Smooth muscle cell of the brain vasculature (primary cell): ENCODE measurements at places on chromosomes 5 and 9.

DNA sequence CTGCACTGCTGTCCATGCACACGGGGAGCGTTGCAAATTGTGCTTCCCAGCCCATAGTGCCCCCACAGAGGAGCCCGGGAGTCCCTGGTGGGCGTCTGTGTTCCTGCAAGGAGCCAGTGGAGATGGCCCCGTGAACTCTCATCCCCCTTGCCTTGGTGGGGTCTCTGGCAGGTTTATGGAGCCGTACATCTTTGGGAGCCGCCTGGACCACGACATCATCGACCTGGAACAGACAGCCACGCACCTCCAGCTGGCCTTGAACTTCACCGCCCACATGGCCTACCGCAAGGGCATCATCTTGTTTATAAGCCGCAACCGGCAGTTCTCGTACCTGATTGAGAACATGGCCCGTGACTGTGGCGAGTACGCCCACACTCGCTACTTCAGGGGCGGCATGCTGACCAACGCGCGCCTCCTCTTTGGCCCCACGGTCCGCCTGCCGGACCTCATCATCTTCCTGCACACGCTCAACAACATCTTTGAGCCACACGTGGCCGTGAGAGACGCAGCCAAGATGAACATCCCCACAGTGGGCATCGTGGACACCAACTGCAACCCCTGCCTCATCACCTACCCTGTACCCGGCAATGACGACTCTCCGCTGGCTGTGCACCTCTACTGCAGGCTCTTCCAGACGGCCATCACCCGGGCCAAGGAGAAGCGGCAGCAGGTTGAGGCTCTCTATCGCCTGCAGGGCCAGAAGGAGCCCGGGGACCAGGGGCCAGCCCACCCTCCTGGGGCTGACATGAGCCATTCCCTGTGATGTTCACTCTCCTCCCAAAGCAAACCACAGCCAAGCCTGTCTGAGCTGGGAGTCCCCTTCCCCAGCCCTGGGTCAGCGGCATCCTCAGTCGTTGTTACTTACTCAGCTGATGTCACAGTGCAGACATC lies 3.1 kb downstream of the MRPS2 start:
- no peak for DNase-seq

DNA sequence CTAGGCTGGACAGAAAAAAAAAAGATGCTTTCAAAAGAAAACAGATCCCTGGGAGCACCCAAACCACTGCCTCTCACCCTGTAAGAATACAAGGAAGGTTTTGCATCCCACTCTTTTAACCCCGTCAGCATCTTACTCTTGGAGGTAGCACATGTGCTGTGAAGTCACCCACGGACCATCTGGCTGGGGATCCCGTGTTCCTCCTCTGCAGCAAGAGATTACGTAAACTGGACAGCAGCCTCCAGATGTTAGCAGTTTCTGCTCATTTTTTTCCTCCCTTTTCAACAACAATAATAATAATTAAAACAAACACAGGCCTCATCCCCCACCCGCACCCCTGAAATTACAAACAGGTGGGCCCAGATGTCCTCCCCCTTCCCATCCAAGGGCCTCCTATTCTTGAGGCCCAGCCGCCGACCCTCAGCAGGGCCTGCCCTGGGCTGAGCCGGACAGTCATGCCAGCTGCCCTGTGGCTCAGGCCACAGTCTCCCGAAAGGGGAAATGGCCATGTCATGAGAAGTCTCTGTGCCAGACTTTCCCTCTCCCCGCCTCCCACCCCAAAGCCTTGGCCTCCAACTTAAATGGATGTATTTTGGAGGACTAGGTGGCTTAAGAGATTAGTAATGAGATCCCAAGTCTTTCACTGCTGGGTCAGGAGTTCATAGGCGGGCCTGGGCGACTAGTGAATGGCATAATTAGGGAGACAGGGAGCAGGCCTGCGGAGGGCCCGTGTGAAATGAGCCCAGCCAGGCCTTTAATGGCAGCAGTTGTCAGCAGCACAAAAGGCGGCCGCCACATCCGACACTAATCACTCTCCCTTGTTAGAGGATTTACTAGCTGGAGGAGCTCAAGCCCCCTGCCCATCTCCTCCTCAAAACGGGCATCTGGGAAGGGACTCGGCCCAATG lies 165.1 kb downstream of the PAPPA start:
- DNase-seq = no peak

DNA sequence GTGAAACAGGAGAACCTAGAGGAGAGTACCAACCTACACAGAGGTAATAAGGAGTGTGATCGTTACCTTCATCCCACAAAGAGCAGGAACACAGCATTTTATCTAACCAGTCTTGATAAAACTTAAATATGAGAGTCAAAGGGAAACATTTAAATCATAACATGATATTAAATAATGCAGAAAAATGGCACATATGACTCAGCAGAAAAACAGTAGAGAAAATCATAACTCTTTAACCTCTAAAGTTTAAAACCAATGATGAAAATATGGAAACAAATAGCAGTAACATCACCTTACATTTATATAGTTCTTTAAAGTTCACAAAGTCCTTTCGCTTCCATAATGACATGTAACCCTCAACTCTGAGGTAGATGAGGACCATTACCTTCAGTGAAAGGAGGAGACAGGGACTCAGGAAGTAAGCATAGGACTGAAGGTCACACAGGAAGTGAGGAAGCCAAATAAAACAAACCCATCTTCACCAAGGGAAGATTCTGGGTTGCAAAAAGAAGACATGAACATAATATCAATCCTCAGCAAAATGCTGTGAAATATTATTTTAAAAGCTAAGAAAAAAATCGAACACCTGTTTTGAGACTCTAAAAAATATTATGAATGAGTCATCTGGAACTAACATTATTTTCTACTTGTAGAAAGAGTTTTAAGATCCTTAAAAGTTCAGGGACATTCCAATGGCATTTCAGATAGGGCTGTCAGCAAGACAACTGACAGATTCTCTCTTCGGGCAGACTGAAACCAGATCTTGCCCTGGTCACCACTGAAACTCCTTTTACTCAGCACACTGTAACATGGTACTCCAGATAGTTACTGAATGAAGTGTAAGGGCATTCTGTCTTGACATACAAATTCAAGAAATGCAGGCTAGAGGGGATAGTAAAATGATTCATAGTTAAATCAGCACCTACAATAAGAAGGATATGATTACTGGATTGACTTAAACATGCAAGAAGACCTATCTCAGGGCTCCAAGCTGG lies 148.5 kb downstream of the EPB41L4A start:
- DNase-seq = no peak

DNA sequence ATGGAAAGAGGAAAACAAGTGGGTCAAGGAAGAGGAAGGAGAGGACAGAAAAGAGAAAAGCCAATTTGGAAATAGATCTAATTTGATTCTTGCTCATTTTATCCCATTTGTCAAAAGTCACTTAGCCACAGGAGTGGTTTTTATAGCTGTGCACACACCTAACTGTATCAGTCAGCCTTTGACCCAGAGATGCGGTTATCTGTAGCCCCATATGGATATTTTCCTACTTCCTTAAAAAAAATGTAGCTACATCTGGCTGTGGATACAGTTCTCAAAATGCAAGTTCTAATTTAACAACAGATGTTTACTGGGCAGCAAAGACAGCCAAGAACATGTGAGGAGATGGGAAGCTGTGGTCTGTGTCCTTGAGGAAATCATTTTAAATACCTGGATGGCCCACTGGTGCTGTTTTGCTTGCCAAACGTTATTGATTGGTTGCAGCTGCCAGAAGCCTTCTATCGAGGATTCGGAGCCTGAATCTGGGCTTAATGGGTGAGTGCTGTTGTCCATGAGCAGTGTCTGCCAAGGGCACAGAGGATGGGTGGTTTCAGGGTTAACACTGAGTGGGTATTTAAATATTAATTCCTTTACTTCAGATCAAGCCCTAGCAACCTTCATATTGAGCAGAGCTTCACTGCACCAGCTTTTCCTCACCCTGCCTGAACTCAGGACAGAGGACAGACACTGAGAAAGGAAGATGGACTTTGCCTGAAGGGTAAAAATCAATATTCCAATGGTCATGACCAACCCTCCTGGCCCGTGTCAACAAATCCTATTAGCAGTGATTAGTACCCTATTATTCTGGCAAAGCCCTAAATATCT lies 92.2 kb downstream of the APBA1 start:
- DNase-seq = no peak

DNA sequence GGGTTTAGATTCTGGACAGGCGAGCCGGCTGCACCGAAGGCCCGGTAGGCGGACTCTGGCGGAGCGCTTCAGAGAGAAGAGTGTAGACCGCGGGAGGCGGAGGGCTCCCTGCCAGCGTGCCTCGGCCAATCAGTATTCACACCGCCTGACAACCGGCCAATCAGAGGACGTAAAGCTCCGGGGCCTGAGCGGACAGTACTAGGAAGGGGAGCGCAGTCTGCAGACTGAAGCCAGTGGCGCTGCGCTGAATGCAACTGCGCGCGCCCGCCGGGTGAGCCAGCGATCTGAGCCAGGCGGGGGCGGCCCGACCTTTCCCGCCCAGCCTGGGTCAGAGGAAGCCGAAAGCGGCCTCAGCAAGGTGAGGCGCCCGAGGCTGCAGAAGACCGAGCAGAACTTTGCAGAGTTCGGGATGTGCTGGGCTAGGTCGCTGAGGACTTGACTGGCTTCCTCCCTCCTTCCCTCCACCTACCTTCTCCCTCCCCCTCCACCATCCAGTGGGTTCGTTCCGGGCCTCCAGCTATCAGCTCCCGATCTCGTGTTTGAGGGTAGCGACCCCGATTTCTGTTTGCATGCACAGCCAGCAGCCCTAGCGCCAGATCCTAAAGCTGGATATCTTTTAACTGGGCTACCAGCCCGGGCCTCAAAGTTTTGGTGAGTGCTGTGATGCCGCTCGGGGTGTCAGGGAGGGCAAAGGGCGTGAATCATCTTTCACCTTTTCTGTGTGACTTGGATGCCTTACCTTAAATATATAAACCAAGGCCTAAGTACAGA lies at the start of gene DMRT2:
Gene DMRT2 (plus strand): TSS at position 233 of the 771 bp plus-strand sequence. CDS start 1,257 bp downstream, outside the sequence.
- DNase-seq = no peak

DNA sequence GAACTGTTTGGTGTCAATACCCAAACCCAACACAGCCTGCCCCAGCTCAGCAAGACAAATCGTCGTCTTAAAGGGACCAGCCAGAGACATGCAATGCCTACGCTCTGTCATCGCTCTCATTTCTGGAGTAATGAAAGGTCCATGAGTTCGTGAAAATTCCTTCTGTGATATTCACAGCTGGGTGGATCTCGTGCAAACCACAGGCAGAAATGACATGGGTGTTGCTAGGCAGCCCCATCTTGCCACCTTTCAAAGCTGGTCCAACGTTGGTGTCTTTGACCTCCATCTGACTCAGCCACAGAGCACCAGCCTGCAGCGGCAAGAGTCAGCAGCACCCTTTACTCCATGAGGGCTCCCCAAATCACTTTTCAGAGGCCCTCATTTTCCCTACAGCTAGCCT lies 215.3 kb downstream of the SLIT3 start:
- no peak for DNase-seq

GRCh38 chr9:77177894-77178794 lies 810 bp downstream of the VPS13A start:
- DNase-seq = no peak

GRCh38 chr9:129175825-129176633 lies 2.0 kb downstream of the IER5L start:
- no peak for DNase-seq

DNA sequence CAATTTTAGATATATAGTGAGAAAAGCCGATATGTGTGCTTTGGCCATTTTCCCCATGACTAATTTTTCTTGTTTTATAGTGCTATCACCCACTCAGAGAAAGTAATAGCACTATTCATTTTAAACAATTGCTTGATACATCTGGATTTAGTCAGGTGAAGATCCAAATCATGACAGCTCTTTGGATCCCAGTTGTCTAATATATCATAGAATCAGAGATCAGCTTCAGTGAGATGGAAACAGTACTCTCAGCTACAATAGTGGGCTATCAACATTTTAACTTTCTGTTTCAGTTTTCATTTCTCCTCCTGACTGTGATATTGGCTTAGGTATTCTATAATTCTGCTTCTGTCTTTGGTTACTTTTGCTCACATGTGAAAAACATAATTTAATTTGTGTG lies 38.7 kb downstream of the VCAN start:
- DNase-seq = no peak

GRCh38 chr9:19554529-19554928 lies 145.7 kb downstream of the ACER2 start:
- DNase-seq = no peak

- no peak for DNase-seq
Measured at GRCh38 chr5:131939690-131940345, 5.6 kb downstream of the MEIKIN start.

- DNase-seq = no peak
Measured at GRCh38 chr5:12951846-12952245, 992.6 kb downstream of the DNAH5 start.

GRCh38 chr9:126089789-126090188 lies 236.8 kb upstream of the MVB12B start:
- DNase-seq = no peak
